ENCODE measurements at places on chromosomes 6 and 20.
A peak's percentile ranks its signal among the peaks of the same experiment; 100 is the strongest.

GRCh38 chr6:162032620-162033019 lies 694.9 kb downstream of the PRKN start:
- peak; percentile 2 for DNase-seq

DNA sequence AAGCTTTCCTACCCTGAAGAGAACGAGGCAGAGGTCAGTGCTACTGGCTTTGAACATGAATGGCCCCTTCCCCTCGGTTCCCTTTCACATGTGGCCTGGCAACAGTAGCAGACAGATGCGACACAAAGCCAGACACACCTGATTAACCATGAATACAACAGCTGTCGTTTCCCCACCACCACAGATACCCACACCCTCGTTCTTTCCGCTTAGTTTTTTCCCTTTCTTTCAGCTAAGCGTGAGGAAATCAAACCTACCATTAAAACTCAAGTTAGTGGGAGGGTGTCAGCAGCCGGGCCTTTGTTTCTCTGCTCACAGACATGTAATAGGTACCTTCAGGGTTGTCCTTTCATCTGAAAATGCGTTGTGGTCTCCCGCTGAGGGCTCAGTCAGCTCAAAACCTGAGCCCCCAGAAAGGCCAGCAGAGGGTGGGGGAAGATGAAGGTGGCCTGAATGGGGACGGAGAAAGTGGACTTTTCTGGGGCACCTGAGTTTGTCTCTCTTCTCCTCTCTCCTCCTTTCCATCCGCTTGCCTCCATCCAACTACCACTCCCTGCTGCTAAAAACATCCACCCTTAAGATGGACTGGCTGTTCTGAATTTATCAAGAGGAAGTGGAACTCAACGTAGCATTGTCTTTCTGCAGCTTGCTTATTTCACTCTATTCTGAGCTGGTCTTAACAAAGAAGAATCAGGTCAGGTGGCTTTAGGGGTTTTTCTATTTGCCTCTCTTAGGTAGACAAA lies 516.6 kb upstream of the JARID2 start:
- DNase-seq: no peak

DNA sequence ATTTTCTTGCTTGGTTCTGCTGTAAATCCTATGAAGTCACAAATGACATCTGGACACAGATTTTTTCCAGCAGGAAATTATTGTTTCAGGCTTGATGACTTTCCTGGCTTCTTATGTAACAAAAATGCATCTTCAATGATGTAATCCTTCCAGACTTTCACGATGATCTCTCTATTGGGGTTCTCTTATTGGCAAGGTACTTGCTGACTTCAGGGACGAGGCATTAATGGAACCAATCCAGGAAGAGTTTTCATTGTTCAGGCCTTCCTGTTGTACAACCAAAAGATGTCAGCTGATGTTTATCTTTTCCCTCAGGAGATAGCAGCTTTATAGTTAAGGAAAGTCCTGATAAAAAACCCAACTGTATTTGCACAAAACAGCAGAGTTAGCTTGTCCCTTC lies 118.5 kb upstream of the MMS22L start:
- DNase-seq: no peak

DNA sequence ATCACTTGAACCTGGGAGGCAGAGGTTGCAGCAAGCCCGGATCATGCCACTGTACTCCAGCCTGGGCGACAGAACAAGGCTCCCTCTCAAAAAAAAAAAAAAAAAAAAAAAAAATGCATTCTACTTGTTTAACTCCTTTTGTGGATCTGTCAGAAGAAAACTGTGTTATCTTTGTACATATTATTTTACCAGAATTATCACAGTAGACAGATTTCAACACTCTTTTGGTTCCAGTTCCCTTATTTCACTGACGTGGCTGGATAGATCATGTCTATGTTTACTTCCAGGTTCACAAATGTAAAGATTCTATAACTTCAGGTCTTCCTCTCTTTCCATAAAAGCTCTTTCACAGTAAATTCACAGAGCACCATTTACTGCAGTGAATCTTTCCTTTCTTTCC lies 18.4 kb downstream of the NUDT3 start:
- DNase-seq: no peak

DNA sequence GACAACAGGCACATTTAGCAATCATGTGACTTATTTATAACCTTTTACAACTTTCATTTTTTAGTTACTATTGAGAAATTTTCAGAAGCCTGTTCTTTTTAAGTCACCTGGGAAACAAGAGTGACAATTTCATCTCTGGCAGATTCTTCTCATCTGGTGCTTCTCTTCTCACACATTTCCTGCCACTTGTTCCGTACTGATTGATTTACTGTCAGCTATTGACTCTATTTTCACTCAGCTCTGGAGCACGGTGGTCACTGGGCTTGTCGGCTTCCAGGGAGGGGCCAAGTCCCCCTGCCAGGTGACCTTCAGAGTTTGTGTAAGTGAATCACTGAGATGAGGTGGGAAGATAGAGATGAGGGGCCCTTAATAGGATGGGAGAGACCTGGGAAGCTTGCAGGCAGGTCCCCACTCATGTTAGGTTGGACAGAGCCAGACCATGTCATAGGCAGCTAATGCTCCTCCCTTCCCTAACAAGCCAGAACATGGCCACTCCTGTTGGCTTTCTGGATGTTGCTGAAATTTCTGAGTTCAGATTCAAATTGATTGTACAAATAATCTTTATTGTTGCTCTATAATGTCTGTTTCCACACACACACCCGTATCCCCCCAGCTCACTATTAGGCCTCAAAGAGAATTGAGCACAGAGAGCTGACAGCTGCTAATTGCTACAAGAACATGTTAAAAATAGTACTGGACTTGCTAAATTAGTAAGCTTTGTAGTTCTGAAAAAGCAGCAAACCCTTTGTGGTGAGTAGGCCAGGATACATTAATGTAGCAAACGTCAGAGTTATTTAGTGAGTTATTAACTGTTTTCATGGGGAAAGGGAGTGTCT lies 13.3 kb downstream of the DUSP22 start:
- no peak for DNase-seq

GRCh38 chr6:158322400-158322723 lies 10.1 kb downstream of the TULP4 start:
- DNase-seq: no peak

GRCh38 chr6:73362869-73363536 lies 545 bp downstream of the KHDC3L start:
- no peak for DNase-seq

DNA sequence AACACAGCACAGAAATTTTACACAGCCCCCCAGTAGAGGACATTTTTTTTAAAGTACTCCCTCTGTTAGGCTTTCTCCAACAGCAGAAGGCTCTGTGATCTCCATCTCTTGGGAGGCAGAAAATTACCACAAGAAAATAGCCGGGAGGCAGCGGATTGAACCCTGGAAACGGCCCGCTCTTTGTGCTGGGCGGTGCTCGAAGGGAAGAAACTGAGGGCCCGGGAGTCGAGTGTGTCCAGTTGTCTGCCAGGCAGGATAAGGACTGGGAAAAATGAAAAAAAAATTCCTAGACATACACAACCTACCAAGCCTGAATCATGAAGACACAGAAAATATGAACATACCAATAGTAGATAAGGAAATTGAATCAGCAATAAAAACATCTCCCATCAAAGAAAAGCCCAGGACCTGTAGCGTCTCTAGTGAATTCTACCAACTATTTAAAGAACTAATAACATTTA lies 31.5 kb downstream of the POM121L2 start:
- DNase-seq: no peak

DNA sequence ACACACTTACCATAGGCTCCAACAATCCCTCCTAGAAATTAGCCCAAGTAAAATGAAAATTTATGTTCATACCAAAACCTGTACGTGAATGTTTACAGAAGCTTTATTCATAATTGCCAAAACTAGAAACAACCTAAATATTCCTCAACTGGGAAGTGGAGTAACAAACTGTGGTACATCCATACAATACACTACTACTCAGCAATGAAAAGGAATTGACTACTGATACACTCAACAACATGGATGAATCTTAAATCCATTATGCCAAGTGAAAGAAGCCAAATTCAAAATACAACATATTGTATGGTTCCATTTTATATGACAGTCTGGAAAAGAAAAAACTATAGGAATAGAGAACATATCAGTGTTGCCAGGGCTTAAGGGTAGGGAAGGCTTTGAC lies 19.7 kb upstream of the MMP24 start:
- DNase-seq: no peak

GRCh38 chr6:119129968-119130484 lies 51.6 kb upstream of the FAM184A start:
- DNase-seq: no peak

GRCh38 chr6:26743157-26743821 lies 83.7 kb upstream of the ZNF322 start:
- DNase-seq: peak; percentile 19

GRCh38 chr6:2763876-2764540 lies 1.2 kb upstream of the WRNIP1 start:
- no peak for DNase-seq

- DNase-seq: no peak
Measured at GRCh38 chr6:83252719-83253118, 59.6 kb downstream of the RWDD2A start.

Measured in AG09319 (cell line).